ENCODE measurements at places on chromosomes 2 and 18.
A peak's percentile ranks its signal among the peaks of the same experiment; 100 is the strongest.

- DNase-seq = no peak
Measured at GRCh38 chr18:9475643-9476591, 604 bp downstream of the RALBP1 start.

DNA sequence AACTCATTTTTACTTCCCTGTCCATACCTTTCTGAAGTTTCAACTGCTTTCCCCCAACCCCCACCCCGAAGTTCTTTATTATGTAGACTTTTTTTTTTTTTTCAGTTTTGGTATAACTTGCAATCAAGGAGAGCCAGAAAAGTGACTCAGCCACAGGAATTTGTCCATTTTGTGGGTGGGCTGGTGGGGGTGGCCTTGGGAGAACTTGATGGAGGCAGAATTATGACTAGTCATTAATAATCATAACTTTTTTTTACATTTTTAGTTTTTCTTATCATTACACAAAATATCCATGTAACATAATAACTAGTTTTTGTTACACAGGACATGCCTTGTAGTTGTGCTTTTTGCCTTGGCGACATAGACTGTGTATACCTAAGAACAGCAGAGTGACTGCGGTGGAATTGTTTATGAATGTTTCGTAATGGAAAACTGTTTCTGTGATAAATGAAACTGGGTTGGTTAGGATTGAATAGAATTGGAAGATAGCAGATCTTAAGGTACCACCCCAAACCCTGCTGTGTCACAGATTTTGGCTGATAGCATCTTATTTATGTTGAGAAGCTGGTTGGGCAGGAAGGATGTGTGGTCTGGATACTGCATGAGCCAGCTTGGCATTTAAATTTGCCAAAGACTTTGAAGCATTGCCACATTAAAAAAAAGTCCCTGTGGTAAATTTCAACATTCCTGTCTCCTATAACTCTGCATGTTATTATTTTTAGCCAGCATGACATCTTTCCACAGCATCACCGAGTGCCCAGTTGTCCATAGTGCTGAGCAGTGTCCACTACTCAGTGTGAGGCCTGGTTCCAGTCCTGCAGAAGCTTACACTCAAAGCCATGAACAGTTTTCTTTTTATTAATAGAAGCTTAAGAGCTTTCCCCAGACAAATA, 30.7 kb downstream of the LYPD6B start:
- no peak for DNase-seq

GRCh38 chr2:206240327-206240726, 34.1 kb upstream of the ZDBF2 start:
- no peak for DNase-seq

- DNase-seq = no peak
Measured at GRCh38 chr18:76791106-76791505, 31.3 kb upstream of the ZNF236 start.

DNA sequence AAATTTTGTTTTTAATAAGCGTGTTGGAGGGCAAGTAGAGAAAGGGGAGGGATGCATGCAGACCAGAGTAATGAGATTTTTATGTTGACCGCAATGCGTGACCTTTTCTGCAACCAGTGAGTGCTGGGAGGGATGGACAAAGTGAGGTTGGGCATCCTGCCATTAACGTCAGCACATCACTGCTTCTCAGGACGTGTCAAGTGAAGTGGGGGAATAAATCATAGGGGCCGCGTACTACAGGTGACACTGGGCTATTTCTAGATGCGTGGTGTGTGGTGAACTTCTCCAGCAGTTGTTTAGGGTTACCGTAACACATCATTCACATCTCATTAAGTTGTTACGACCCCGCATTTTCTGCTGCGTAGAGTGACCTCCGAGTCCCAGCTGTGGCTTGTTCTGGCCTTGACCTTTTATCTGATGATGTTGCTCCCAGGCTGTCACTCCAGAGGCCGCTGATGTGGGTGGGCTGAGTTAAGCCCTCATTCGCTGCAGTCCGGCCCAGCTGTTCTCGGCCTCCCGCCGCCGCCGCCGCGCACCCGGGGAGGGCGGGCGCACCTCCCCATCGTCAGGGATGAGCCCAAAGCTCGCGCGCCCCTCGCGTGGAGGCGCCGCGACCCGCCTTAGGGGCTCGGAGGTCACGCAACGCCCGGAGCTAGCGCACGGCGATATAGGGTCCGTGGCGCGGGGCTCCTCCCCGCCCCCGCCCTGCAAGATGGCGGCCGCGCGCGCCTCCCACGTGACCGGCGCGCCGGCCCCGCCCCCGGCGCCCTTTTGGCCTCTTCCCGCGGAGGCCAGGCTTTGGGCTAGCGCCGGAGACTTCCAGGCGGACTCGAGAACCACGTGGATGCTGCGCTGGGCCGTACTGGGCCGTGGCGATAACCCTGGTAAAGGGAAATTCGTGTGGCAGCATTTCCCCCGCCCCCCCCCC, 3.5 kb downstream of the ZCCHC2 start:
- DNase-seq = peak; percentile 71

DNA sequence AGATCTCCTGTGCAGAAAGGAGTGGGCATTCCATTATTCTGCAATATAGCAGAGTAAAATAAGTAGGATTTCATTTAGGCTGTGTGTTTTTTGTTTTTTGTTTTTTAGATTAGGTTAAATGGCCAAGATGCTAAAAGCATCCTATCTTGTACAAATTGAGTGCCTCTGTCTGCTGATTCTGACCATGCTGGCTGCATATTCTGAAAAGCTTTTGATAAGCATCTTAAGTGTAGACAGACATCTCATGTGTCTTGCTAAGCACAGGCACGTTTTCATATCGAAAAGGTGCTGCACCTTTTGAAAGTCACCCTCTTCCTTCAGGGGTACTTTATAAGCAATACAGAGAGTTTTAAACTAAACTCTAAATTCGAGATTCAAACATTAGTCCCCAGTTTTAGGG, 74.0 kb upstream of the BCL11A start:
- DNase-seq = no peak

- no peak for DNase-seq
Measured at GRCh38 chr2:222303828-222304736, 5.3 kb upstream of the PAX3 start.

GRCh38 chr18:31439807-31440325, 7.7 kb upstream of the DSG3 start:
- no peak for DNase-seq

DNA sequence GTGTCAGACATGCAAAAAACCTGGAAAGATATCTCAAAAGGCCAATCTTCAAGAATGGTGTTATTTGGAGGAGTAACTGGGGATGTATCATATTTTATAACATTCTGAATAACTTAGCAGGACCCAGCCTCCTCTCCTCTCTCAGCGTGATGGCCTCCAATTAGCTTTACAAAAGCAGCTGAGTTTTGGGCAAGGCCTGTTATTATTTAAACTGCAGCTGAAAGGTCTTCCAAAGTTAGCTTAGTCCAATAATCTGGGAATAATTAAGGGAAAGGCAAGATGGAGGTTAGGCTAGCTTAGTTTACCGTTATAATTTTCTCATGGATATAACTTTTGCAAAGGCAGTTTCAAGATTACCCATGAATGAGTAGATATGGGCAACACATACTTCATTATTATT, 32.8 kb upstream of the MPPE1 start:
- no peak for DNase-seq

GRCh38 chr2:92326-92725, 46.0 kb upstream of the FAM110C start:
- no peak for DNase-seq

- no peak for DNase-seq
Measured at GRCh38 chr2:66853585-66853984, 418.7 kb downstream of the MEIS1 start.

DNA sequence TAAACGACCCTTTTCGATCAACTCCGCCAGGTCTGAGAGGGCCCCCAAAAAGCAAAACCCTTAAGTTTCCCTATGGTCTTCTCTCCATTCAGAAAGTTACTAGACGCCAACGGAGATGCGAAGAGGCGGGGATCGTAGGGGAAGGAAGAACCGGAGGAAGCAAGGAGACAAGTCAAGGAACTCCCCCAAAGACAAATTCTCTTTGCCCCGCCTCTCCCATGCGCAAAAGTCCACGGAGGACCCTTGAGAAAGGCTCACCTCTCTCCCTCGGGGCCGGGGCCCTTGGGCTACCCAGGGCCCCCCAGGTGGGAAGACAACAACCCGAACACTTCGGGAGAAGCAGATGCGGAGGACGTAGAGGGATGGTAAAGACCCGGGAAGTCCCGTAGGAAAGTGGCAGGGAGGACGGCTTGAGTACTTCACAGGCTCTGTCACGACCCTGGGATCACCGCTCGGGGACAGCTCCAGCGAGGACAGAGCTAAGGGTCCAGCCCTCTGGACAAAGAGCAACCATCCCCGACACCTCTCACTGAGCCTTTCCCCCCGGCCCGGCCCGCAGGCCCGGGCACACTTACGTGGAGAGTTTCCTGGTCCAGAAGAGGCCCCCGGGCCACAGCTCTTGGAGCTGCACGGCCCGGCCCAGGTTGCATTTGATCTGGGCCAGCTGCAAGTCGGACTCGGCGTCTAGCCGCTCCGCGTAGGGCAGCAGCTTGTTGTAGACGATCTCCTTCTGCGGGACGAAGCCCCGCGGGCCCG, 647 bp downstream of the PSME4 start:
- DNase-seq = no peak

GRCh38 chr2:176432434-176432833, 163.2 kb downstream of the MTX2 start:
- DNase-seq = no peak

GRCh38 chr2:159497847-159498246, 118.5 kb downstream of the BAZ2B start:
- no peak for DNase-seq

DNA sequence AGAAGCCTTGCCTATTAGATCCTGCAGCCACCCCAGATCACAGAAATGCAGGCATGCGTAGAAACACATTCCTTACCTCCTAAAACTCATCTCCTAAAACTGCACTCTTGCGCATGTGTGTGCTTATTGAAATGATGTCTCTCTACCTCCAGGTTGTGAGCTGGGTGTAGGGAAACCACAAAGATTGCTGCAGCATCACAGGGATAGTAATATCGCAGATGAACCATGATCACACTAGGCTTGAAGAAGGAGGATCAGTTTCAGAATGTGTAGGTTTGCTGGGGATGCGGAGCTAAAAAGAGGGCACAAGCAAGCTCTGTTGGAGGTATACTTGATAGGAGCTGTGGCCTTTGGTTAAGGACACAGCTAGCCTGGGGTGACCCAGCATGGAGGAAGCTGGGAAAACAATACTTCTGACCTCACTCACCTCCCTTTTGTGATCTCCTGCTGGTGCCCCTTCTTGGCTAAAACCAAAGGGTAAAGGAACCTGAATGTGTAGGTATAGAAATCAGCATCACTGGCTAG, 118.8 kb downstream of the SETBP1 start:
- DNase-seq = no peak

DNA sequence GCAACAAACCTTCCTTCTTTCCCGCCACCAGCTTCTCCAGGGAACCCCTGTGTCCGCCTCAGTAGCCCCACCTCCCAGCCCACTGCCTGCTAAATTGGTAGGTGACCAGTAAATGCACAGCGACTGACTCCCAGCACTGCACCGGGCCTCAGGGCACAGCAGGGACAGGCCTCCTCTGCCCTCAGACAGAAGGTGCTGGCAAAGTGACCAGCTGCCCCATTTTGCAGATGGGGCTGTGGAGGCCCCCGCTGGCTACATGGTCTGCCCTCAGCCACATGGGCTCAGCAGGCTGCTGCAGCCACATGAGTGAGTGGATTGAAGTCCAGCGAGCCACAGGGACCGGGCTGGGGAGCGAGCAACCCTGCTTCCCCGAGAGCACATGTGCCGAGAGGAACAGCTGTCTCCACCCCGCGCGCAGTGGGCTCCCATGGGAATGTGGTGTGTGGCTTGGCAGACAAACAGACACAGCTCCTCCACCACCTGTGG, 7.8 kb upstream of the NPPC start:
- no peak for DNase-seq

DNA sequence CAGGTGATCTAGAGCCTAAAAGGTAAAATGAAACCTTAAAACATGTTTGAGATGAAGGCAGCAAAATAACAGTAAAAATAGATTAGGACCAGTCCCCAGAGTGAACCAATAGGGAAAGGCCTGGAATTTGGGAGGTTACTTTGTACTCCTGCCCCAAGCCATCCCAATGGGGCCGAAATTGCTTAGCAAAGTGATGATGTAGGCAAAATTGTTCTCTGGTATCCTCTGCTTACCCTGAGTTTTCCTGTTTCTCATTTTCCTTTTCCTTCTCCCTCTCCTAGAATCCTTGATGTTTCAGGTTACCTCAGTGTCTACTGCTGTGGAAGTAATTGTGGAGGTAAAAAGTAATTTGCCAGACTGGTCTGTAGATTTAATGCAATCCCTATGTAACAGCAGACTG, 92.9 kb downstream of the TRABD2A start:
- DNase-seq = no peak

DNA sequence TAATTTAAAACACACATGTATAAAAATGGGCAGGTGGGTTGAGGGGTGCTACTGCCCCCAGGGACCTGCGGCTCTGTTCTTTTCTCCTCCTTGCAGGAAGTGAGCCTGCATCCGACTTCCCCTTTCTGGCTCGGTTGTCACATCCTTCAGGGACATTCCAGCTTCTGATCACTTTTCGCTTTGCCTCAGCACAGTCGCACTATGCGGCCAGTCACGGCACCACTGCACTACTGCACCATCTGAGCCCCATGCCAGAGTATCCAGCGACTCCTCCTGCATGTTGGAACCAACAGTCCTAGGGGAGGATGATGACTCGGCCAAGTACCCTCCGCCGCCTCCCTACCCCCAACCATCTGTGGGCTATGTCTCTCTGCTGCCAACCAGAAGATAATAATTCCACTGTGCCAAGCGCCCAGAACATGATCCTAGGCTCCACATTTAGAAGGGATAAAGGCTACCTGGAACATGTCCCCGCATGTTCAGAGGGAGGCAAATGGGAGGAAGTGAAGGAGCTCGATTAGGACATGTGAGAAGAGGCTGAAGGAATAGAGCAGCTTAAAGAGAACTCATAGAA, 17.6 kb downstream of the CDC42EP3 start:
- DNase-seq = no peak

DNA sequence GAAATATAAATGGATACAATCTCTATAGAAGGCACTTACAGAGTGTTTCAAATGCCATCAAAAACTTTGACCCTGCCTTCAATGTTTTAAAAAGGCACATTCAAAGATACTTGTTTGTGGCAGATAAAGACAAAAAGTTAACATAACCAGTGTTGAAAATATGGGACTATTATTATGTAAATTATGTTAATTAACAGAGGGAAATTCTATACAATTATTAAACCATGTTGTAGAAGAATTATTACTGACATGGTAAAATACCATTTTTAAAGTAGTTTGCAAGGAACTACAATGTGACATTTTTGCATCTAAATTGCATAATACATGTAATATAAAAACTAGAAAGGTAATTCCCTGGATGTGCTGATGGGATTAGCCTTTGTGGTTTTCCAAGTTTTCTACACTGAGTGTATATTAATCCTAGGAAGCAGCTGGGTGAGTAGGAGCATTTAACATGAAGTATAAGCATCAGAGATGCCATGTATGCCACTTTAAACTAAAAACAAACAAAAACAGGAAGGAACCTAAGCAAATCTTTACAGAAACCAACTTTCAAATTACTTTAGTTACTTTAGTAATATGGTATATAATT, 21.7 kb downstream of the MIB1 start:
- DNase-seq = no peak

All from DMS153 (cell line).